ENCODE measurements at places on chromosomes 16 and 17.

DNA sequence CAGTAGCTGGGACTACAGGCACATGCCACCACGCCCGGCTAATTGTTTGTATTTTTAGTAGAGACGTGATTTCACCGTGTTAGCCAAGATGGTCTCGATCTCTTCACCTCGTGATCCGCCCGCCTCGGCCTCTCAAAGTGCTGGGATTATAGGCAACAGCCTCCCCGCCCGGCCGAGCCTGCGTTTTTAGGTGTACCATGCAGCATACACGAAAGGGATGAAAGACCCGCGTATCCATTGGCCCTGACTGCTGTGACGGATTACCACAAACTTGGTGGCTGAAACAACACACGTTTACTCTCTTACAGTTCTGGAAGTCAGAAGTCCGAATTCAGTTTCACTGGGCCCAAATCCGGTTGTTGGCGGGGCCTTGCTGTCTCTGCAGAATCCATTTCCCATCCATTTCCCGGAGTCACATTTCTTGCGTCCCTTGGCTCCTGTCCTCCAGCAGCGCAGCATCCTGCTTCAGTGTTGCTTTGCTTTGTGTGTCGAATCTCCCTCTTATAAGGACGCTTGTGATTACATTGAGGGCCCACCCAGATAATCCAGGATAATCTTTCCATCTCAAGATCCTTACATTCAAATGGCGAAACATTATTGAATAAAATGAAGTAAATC is 8.3 kb upstream of the GUCY2D start:
- DNase-seq: no peak

DNA sequence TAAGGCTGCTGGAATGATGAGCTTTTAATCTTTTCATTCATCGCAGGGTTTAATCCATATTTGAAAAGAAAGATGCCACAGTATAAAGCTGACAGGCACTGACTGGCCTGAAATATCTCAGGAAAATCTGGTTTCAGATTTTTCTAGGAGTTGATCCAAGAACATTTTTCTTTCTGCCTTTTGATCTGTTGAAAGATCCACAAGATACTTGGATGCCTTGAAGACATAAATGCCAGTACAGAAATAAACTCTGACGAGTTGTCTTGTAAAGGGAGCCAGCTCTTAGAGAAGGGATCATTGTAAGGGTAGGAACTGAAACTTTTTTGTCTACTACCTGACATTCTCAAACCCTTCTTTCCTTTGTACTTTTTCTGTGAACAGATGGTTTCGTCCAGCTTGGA is 25.4 kb upstream of the KRT20 start:
- no peak for DNase-seq

- no peak for DNase-seq
Measured at GRCh38 chr17:72597354-72598087, 476.7 kb downstream of the SOX9 start.

- DNase-seq: no peak
Measured at GRCh38 chr16:87851141-87851587, 18.1 kb downstream of the SLC7A5 start.

GRCh38 chr16:76932541-76933211 is 258.3 kb upstream of the MON1B start:
- no peak for DNase-seq

DNA sequence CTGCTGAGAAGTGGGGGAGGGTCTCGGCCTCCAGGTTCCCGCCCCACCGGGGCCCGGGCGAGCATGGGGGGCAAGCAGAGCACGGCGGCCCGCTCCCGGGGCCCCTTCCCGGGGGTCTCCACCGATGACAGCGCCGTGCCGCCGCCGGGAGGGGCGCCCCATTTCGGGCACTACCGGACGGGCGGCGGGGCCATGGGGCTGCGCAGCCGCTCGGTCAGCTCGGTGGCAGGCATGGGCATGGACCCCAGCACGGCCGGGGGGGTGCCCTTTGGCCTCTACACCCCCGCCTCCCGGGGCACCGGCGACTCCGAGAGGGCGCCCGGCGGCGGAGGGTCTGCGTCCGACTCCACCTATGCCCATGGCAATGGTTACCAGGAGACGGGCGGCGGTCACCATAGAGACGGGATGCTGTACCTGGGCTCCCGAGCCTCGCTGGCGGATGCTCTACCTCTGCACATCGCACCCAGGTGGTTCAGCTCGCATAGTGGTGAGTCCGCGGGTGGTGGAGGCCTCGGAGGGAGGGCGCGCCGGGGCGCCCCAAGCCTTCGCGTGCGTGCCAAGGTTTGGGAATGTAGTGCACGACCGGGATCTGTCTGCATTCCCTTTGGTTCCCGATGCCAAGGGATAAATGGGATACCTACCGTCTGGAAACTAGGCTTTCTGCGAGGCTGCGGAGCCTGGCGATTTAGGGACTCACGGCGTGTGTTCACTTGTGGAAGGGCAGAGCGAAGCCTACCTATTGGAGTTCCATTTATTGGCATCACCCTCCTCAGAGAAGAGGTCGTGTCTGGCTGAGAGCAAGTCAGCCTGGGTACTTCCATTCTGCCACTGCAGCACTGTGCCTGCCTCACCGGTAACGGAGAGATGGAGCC is 1.0 kb downstream of the ZNRF1 start:
- no peak for DNase-seq

DNA sequence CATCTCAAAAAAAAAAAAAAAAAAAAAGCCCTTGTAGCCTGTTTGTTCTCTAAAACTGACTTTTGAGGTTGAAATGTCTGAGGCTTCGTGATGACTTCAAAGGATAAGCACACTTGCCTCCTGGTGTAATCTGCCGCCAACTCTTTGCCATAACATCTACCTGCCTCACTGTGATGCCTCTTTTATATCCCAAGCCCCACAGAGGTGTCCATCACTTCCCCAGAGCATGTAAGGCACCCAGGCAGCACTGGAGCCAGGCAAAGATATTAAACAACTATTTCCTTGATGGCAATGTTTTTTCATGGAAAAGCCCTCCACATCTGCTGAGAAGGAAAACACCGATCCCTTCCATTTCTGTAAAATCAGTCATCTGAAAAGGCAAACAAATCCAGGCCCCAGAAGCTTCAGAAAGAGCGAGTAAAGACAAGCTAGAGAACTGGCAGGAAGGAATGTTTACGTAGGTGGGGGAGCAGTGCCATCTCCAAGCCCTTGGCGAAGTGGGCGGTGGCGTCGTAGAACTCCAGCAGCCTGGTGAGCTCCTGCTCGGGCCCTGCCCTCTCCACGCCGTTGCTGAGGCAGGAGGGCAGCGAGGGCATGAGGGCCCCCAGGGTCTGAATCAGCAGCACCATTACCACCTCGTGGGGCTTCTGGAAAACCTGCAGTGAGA is 28.6 kb downstream of the COG7 start:
- DNase-seq: no peak

All from left renal pelvis (tissue), 4 donors.